ENCODE measurements at places on chromosomes 4 and X.

DNA sequence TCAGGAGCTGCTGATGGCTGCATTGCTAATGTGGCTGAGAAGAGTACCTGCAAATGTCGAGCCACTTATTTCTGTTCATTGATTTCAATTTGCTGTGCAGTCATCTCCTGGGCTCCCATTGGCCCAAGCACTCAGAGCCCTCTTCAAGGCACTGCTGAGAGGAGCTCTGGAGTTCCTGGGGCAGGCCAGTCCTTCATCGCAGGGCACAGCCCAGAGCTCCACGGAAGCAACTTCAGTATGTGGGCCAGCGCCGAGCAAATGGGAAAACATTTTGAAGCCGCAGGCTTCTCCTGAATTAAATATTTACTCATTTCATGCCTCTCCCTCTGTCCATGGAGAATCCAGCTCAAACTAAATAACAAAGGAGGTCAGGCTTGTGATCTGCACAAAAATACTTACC is 383.3 kb downstream of the BCOR start:
- no peak for DNase-seq

DNA sequence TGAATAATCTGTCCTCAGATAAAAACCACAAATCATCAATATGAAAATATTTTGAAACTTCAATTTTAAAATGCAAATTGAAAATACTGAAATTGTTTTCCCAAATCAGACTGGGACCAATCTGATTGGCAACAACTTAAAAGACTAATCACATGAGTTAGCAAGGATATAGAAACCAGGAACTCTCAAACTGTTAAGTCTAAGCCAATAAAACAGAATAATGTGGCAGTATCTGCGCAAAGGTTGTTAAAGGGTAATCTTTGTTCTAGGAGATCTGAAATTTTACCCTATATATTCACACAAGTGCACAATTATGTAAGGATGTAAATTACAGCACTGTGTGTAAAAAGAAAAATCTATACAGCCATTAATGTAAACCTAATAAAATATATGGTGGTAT is 29.7 kb downstream of the EIF4E start:
- DNase-seq = no peak

- DNase-seq = no peak
Measured at GRCh38 chr4:158869761-158870160, 100.9 kb downstream of the FNIP2 start.

- no peak for DNase-seq
Measured at GRCh38 chr4:92368653-92369052, 64.9 kb downstream of the GRID2 start.

DNA sequence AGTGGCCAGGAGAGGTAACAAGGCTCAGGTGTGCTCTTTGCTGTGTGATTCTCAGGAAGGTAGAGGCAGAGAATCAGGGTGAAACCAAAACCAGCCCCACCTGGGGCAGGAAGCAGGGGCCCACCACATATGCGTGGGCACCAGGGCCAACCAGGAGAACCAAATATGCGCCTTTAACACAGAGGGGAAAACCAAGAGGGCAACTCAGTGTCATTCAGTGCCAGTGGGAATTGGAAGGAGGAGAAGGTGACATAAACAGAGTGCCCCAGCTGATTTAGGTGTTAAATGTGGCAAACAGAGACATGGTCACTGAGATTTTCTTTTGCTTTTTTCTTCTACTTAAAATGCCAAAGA is 106.8 kb upstream of the MAMLD1 start:
- no peak for DNase-seq

- DNase-seq = no peak
Measured at GRCh38 chr4:153296040-153296823, 48.3 kb upstream of the MND1 start.

GRCh38 chr4:188941524-188942119 is 802.4 kb downstream of the TRIML1 start:
- no peak for DNase-seq

DNA sequence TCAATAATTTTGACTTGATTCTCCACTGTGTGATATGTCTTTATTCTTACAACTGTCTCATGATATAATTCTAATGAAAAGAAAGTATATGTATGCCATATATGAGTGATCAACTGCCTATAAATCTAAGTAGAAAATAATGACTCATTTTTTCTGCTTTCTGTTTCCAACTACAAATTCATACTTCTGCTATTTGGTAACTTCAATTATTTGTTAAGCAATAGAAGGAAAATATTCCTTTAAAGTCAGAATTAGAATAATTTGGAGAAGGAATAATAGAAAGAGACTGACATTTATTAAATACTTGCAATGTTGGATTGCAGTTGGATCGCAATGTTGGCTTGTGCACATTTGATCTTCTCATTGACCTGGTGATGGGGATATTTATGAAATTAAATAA is 204.2 kb upstream of the PACRGL start:
- DNase-seq = no peak

DNA sequence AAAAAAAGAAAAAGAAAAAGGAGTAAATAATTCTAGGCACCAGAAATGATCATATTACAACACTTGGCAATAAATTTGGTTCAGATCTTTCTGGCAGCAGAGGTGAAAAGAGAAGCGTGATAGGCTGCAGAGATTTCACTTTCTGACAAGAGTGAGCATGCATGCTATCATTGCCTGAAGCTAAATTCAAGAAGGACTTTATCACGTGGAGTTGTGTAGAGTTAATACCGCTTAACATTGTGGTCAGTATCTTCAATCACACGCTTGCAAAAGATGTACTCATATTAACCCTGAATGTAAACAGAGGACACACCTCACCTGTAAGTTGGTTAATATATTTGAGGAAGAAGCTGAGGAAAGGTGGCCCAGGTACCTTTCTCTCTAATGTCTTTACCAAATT is 31.4 kb upstream of the RBPJ start:
- no peak for DNase-seq

- DNase-seq = peak; percentile 80
Measured at GRCh38 chrX:15493118-15493962, at the start of gene PIR. Gene PIR, minus strand, starts transcription at chrX:15493333. Its CDS starts 2,076 bp downstream, at chrX:15491257.

DNA sequence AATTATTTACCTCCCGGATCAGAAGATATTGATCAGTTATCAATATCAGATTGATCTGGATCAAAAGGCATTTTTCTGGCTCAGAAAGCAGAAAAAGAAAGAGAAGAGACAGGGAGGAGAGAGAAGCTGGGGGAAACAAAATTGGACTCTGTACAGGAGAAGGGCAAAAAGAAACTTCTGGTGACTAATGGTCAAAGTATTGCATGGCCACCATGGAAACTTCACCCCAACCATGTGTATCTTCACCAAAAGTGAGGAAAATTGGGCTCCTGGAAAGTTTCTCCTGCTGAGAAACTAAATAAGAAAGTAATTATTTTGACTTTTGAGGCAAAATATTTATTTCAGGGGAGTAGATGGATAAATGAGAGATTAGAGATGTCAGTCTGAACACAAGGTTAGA is 33.9 kb downstream of the RNF150 start:
- DNase-seq = no peak

- DNase-seq = no peak
Measured at GRCh38 chrX:40240844-40241243, 143.1 kb upstream of the BCOR start.

- no peak for DNase-seq
Measured at GRCh38 chr4:29708473-29708872, 1011.7 kb upstream of the PCDH7 start.

DNA sequence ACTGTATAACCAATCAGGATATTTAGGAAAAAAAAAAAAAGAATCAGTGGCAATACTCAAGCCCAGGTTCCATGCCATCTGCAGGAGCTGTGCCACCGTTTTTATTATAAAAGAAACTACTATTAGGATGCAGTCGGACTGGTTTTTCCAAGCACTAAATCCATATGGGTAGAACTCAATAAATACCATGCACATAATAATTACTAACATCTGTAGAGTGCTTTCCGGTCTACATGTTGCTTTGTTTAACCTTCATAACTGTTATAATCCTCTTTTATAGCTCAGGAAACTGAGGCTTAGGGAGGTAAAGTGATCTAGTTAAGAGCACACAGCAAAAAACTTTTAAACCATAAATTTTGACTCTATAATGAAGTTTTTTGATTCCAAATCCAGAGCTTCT is 24.0 kb downstream of the ARSJ start:
- no peak for DNase-seq

- DNase-seq = no peak
Measured at GRCh38 chrX:55796496-55796895, 78.9 kb downstream of the RRAGB start.

GRCh38 chrX:68942104-68942503 is 113.3 kb downstream of the EFNB1 start:
- no peak for DNase-seq

DNA sequence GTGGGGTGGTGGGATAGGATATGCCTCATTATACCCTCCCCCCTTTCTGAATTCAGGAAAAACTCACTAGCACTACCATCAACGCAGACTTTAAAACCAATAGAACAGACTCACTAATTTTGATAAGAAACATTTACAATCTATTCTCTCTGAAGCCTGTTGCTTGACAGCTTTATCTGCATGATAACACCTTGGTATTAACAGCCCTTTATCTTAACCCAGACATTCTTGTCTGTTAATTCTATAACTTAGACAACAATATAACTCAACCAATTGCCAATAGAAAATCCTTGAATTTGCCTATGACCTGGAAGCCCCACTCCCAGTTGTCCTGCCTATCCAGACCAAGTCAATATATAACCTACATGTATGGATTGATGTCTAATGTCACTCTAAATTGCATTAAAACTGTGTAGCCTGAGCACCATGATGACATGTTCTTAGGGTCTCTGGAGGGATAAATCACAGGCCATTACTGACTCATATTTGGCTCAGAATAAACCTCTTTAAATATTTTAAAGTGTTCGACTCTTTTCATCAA is 1.5 kb upstream of the UGT2A3 start:
- no peak for DNase-seq

GRCh38 chrX:68872171-68872570 is 43.4 kb downstream of the EFNB1 start:
- no peak for DNase-seq

- DNase-seq = no peak
Measured at GRCh38 chr4:99210789-99211188, 8.3 kb downstream of the ADH6 start.

DNA sequence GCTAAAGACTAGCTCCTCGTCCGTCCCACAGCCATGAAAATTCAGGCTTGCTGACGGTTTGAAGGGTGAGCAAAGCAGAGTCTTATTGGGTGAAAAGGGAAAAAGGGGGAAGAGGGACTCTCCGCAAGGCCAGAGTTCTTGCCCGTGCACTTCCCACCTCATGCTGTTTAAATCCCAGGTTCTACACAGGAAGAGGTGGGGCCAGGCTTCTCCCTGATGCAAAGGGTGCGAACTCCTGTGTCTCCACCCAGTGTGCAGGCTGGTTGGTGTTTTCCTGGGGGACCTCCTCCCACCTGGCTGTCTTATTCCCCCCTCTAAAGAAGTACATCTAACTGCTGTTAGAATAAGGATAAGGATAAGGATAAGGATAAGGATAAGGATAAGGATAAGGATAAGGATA is 18.0 kb upstream of the LANCL3 start:
- DNase-seq = no peak

- no peak for DNase-seq
Measured at GRCh38 chr4:92304606-92305005, 840 bp downstream of the GRID2 start.

GRCh38 chrX:36198575-36198974 is 279.0 kb downstream of the CFAP47 start:
- DNase-seq = no peak

DNA sequence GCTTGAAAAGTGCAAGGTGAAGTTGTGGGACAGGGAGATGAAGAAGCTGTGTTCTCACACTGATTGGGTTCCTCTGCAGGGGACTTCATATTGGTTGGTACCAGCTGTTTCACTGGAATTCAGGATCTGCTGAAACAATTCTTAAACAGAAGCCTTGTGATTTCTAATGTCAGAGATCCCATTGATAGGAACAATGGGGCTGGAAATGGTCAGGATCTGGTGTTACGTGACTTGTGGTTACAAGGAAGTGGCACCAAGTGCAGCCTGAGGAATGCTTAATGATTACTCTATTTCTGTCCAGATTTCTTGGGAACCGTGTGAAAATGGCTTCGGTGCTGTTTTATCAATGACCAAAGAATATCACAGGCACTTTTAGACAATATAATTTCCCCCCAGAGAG is 68.1 kb downstream of the MOSPD2 start:
- no peak for DNase-seq

DNA sequence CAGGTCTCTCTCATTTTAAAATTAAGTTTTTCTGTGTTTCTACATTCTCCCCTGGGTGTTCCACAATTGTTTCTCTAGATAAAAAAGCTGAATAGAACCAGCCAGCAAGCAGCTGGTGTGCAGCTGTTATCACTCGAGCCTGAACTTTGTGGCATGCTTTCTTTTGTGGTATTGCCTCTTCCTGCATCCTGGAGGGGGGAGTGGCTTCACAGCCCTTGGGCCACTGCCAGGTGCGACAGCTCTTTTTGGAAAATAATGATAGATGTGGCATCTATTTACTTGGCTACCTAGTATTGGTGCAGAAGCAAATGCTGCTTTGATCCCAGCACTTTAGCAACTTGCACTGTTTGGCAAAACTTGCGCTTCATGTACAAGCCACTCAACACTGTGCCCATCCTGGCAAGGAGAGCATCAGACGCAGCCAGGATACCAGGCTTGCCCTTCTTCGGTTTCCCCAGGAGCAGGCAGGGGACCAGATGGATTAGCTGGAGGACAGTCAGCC is 69.4 kb downstream of the HMGB2 start:
- no peak for DNase-seq

DNA sequence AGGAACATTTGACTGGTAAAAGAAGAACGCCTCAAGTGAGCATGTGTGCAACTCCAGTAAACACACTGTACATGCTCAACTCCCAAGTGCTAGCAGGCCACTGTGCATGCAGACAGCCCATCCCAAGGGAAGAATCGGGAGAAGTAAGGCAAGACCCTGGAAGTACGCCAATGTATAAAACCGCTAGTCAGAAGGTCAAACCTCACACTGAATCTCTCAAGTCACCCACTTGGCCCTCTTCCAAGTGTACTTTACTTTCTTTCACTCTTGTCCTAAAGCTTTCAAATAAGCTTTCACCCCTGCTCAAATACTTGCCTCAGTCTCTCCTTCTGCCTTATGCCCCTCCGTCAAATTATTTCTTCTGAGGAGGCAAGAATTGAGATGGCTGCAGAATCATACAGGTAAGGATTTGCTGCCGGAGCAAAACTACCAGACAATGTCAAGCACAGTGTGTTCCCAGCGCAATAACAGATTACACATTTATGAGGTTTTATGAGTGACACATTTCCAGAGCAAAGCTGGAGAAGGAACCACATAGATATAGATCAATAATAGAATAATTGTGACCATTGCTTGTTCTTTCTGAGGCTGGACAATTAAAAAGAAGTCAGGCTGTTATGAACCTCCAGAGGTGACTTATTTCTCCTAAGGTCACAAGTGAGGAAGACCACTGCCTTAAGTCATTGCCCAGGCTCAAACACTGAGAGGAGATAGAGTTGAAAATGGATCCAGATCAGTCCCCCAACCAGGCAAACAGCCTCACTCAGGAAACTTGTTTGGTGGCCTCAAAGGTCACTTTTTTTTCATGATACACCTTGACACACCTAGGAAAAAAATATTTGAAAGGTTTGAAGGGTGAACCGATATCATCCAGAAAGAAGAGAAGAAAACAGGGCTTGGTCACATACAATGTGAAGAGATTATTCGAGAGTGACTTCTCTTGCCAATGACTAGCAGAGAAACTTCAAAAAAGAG is 26.3 kb downstream of the CXCL1 start:
- no peak for DNase-seq

- no peak for DNase-seq
Measured at GRCh38 chr4:177478496-177478895, 36.3 kb upstream of the AGA start.

- no peak for DNase-seq
Measured at GRCh38 chr4:60133375-60133774, 1066.8 kb upstream of the ADGRL3 start.

- no peak for DNase-seq
Measured at GRCh38 chr4:101823864-101824263, 33.3 kb downstream of the BANK1 start.

- no peak for DNase-seq
Measured at GRCh38 chr4:81651243-81651899, 179.7 kb upstream of the RASGEF1B start.
